ENCODE measurements at places on chromosomes 1 and 21. TPM values are rescaled to one million over a fixed set of nuclear protein-coding genes. Genes with fewer than 3 reads are reported as not detected.

GRCh38 chr1:167893798-167894197, 20.1 kb downstream of the ADCY10 start:
- DNase-seq = no peak

- no peak for DNase-seq
Measured at GRCh38 chr1:157101149-157101548, 1.5 kb upstream of the ETV3L start.

GRCh38 chr1:233605205-233605604, 8.7 kb upstream of the KCNK1 start:
- DNase-seq = no peak

POMGNT1 gene
- total RNA-seq = 32.1 TPM

DMBX1 gene
- not detected for total RNA-seq

OPTC gene
- total RNA-seq = not detected
